ENCODE measurements at places on chromosomes 11 and 22.

GRCh38 chr11:9609841-9610240 lies 36.4 kb downstream of the WEE1 start:
- no peak for DNase-seq

GRCh38 chr22:24424001-24424900 lies 3.1 kb upstream of the ADORA2A start:
- no peak for DNase-seq

GRCh38 chr11:122168218-122168617 lies 52.2 kb upstream of the BLID start:
- DNase-seq: no peak

- no peak for DNase-seq
Observed at GRCh38 chr22:26527167-26527566, 14.9 kb upstream of the TFIP11 start.

DNA sequence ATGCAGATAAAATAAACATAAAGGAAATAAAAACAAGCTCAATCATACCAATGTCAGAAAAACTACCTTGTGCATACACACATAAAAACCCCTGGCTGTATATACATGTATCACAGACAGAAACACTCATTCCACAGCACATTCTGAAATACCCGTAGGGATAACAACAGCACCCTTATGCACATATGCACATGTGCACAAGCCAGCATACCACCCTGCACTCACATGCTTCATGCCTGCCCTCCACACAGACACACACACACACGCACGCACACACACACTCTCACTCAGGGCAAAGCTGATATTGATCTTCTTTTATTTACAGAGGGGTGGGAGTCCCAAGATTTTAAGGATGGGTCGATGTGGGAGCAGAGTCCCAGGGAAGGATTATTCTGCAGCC lies 92.1 kb downstream of the CSNK2A3 start:
- DNase-seq: no peak

GRCh38 chr22:33380789-33381530 lies 322.8 kb upstream of the SYN3 start:
- no peak for DNase-seq

DNA sequence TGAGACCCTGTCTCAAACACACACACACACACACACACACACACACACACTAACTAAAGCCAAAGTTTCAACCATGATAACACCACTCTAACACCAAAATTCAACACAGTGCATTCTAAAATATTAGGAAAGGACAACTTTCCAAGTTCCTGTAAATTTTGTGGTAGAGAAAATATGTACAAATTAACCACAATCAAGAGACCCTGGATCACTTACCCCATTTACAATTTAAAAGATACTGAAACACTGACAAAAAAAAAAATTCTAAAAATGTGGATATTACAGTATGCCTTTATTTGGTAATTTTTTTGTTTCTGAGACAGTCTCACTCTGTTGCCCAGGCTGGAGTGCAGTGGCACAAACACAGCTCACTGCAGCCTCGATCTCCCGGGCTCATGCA lies 9.7 kb downstream of the MRTFA start:
- no peak for DNase-seq

- DNase-seq: peak; percentile 13
Observed at GRCh38 chr11:120835601-120836228, 188.2 kb upstream of the TBCEL start.

DNA sequence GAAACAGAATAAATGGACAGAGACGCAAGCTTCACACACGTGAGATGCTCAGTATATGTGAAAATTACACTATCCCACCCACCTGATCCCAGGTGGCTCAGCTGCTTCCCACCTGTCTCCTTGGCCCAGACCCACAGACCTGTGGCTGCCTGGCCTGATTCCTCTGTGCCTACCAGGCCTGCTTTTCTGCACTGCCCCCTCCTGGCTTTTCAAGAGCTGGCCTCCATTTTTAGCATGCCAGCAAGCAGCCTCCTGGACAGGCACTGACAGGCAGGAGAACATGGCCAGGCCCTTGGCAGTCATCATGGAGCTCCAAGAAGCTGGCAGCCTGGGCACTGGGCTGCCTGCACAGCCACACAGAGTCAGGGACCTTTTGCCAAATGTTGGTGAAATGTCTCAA lies 79.5 kb upstream of the HMGXB4 start:
- no peak for DNase-seq

Data from activated T-helper 2 cell treated with anti-CD3 and anti-CD28 coated beads, Interferon-gamma antibody, Interleukin-2, Interleukin-4, amounts not matched to agents 10 μg/mL and 5 μg/mL and 100 μg/mL, durations not matched to agents 14 hours and 24 hours and 36 hours (primary cell).